Dermis microvascular lymphatic vessel endothelial cell (primary cell): ENCODE measurements at places on chromosomes 5 and 9.

DNA sequence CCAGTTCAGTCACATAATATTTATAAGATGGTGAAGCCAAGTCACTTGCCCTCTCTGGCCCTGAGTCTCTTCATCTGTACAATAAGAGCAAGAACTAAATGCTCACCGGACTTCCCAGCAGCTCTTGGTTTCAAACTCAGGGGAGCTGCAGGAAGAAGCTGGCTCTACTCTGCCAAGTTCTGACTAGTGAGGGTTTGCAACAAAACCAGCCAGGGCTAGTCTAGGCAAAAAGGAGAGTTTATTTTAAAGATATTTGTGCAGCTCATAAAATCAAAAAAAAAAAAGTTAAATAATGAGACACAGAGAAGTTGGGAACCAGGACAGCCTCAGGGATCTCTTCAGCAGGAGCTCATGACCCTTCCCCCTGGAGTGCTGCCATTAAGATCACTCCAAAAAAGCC, 107.3 kb downstream of the DOCK2 start:
- no peak for DNase-seq

DNA sequence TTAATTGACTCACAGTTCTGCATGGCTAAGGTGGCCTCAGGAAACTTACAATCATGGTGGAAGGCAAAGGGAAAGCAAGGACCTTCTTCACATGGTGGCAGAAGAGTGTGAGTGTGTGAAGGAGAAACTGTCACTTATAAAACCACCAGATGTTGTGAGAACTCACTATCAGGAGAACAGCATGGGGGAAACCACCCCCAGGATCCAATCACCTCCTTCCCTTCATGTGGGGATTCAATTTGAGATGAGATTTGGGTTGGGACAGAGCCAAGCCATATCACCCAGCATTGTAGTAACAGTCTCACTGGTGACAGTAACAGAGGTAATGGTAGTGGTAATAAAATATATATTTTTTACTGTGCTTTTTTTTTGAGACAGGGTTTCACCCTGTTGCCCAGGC, 18.1 kb downstream of the ZBTB5 start:
- DNase-seq: no peak

- no peak for DNase-seq
Observed at GRCh38 chr9:137671721-137672120, 52.9 kb downstream of the EHMT1 start.

- no peak for DNase-seq
Observed at GRCh38 chr5:33905381-33905780, 13.6 kb upstream of the ADAMTS12 start.

DNA sequence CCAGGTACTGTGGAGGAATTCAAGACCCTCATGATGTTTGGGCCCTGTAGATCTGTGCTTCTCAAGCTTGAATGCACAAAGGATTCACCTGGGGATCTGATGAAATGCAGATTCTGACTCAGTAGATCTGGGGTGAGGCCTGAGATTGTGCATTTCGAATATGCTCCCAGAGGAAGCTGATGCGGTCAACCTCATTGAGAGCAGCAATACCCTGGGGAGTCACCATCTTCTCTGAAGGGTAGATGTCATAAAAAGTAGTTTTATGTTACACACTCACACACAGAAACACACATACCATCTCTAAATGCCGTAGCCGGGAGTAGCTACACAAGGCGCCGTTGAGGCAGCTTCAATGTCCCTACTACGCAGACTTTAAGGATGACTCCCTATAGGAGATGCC, 55.8 kb upstream of the CPEB4 start:
- DNase-seq: no peak

DNA sequence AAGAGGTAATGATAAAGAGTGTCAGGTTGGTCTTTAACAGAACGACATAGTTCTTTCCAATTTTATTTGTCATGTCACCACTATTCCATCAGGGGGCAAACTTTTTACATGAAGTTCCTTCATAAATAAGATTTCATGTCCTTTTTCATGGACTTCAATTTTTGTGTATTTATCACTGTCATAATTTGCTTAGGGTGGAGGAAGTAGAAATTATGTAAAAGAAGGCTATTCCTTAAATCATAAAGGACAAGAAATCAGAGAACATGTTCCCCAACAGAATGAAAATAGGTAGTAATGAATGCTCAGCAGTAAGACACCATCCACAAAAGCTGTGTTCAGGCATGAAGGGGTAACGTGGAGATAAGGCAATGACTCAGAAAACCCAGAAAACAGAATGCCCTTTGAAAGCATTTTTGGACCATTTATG, 72.7 kb downstream of the ZFAND5 start:
- peak; percentile 34 for DNase-seq

DNA sequence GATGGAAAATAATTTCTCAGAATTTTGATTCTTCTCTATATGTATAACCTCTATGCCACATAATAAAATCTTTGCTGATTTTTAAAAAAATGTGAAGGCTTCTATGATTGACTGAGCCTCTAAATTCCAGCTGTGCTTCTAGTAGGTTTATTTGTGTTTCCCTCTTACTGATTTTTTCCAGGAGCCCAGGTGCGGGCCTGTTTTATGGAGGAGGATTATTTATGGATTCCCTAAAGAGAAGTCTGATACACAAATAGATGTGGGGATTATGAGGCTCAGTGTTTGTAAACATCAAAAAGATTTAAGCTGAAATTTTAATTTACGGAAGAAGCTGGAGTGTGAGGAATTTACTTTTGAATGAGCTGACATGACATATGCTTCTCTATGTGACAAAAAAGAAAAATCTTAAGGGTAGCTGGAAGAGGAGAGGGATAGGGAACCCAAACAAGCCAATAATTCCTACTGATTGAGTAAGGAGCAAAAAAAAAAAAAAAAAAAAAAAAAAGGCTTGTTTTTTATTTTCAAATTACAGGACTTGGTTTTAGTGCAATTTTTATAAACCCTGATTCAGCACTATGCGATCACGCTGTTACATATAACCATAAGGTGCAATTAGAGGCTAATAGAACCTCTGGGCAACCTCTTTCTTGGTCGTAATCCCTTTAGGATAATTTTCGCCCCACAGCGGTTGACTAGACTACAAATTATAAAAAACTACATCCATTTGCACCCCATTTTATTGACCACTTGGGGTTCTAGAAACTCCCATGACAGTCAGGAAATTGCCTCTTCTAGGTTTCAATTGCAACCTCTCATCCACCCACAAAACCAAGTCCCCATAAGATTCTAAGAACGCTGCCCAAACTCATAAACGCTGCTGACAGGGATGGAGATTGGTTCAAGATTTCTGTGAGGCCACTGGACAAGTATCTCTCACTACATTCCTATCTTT, 44.4 kb upstream of the RAI14 start:
- no peak for DNase-seq

- no peak for DNase-seq
Observed at GRCh38 chr5:51685419-51685818, 302.2 kb downstream of the ISL1 start.

GRCh38 chr5:172622091-172623046, 18.7 kb upstream of the NEURL1B start:
- DNase-seq: no peak

GRCh38 chr5:102511666-102512065, 12.9 kb upstream of the SLCO6A1 start:
- peak; percentile 22 for DNase-seq

GRCh38 chr5:119275146-119275545, 80.7 kb upstream of the TNFAIP8 start:
- peak; percentile 28 for DNase-seq

GRCh38 chr5:79850941-79851340, 140.1 kb downstream of the MTX3 start:
- DNase-seq: no peak

- DNase-seq: no peak
Observed at GRCh38 chr9:124877021-124877782, 15.3 kb downstream of the ARPC5L start.

GRCh38 chr5:78237911-78238310, 56.6 kb downstream of the AP3B1 start:
- DNase-seq: no peak

DNA sequence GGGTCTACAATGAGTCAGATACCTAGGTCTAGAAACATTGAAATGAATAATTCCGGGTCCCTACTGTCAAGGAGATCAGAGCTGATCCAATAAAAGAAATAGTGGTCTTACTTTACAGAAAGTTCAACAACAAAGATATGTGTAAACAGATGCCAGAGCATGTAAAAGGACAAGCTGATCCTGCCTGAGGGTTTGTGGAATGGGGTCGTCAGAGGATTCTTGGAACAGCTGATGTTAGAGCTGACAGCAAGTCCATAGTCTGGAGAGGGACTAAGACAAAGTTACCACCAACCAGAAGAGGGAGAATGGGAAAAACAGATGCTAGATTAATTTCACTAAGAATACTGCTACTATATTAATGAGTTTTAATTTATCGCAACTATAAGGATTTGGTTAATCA, 71.5 kb downstream of the FREM1 start:
- no peak for DNase-seq

- DNase-seq: no peak
Observed at GRCh38 chr9:8206720-8207119, 407.1 kb upstream of the DMAC1 start.

GRCh38 chr9:133275105-133276000, at the start of gene ABO:
ABO (minus strand) TSS chr9:133275201.
- no peak for DNase-seq

- no peak for DNase-seq
Observed at GRCh38 chr5:120368923-120369715, 95.0 kb upstream of the PRR16 start.

GRCh38 chr9:126366366-126367011, 39.9 kb downstream of the MVB12B start:
- DNase-seq: peak; percentile 31

GRCh38 chr5:151596828-151597539, 5.9 kb upstream of the FAT2 start:
- no peak for DNase-seq

DNA sequence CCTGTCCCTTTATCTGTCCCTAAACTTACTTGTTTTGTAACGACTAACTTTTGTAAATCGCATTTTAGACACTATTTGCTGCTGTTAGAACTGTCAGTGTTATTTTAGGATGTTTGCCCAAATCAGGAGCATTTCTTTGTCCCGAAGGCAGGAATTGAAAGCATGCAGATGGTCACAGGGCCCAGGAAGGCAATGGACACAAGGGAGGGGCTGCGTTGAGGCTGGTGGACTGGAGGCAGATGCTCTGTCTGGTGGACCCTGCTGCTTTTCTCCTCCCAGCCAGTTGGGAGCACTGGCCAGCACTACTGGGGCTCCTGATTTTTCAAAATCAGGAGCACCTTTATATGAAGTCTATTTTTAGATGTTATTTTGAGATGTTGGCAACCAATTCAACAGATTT, 31.7 kb downstream of the DOCK2 start:
- DNase-seq: peak; percentile 15

DNA sequence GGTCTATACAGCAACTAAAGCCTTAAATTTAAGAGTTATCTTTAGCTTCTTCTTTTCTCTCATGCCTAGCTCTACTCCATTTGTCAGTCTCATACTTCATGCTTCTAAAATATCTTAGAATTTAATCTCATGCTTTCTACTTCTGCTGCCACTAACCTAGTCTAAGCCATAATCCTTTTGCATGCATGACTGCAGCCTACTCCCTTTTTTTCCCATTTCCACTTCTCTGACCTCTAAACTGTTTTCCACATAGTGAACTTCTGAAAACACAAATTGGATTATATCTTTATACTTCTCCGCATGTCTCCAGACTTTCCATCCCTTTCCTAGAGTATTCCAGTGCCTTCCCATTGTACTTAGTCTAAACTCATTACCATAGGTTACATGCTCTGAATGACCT, 193.0 kb downstream of the XRCC4 start:
- no peak for DNase-seq

DNA sequence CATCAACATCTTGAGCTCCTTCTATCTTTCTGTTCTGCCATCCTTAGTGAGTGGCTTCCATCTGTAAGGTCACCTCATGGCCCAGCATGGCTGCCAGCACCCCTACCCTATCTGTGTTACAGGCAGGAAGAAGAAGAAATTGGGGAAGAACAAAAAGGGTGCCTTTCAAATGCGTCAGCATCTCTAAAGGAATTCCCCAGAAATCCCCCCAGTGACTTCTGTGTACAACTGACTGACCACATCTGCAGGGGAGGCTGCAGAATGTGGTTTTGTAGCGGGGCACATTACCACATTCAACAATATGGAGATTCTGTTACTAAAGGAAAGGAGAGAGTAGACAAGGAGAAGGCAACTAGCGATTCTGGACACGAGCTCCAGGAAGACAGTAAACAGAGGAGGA, 40.1 kb downstream of the ALG2 start:
- DNase-seq: no peak

- DNase-seq: peak; percentile 79
Observed at GRCh38 chr9:14383294-14383693, 69.4 kb upstream of the NFIB start.

DNA sequence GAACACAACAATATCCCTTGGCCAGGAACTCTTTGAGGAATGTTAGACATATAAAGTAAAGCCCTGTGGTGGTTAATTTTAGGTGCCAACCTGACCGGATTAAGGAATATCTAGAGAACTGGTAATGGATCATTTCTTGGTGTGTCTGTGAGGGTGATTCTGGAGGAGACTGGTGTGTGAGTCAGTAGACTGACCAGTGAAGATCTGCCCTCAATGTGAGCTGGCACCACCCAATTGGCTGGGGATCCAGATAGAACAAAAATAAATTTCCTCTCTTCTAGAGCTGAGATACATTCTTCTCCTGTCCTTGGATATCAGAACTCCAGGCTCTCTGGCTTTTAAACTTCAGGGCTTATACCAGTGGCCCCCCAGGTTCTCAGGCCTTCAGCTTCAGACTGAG, 56.2 kb upstream of the TNPO1 start:
- no peak for DNase-seq

DNA sequence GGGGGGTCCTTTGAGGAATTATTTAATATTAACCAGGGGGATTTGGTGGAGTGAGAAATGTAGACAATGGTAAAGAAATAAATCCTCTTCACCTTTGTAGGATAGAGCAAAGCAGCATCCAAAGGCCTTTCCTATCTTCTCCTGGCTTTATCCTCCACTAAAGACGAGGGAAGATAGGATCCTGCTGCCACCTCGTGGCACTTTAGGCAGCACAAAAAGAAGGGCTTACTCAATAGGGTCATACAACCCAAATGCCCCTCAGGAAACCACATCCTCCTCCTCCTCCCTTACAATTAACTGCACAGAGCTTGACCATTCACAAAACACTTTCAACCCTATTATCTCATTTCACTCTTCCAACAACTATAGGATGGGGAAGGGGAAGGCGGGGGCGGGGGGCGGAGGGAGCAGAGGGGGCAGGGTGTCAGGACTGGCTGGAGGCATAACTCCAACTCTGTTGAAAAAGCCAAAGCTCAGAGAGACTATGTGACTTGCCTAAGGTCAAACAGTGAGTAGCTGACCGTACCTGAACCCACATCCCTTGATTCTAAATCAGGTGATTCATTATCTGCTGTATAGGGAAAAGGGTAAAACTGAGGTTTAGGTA, 45.4 kb upstream of the MYOT start:
- DNase-seq: peak; percentile 7

- DNase-seq: no peak
Observed at GRCh38 chr5:83066548-83067110, 10.6 kb downstream of the TMEM167A start.

GRCh38 chr5:79716839-79717238, 27.2 kb downstream of the CMYA5 start:
- no peak for DNase-seq
